Skeletal muscle cell (primary cell): ENCODE measurements at places on chromosomes 12 and 14.

GRCh38 chr14:37608649-37609048, 13.2 kb downstream of the TTC6 start:
- no peak for DNase-seq

DNA sequence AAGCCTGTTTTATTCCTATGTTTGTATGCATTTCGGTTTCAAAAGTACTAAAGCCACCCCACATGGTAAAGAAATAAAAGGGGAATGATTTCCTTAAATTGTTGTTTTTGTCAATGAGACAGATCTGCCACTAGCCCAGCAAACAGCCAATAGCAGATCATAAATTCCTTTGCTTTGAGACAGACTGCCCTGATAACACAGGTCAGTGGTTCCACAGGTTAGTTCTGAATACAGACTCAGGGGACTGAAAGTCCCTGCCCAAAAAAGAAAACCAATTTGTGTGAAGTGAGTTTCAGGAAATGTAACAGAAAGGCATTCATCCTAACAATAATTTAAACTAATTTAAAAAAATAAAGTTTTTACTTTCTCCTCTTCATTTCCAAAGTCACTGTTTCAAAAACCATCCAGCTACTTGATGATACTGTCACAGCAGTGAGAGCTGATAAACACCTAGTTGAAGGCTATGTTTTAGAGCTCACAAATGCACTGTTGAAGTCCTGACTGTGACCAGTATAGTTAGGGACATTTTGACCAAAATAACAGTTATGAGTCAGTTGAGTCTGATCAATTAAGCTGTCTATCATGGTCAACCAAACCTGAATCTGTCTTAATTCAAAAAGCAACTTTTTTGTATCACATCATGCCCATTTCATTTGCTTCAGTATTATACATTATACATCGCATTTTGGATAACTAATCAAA, 77.7 kb downstream of the LGR5 start:
- no peak for DNase-seq

DNA sequence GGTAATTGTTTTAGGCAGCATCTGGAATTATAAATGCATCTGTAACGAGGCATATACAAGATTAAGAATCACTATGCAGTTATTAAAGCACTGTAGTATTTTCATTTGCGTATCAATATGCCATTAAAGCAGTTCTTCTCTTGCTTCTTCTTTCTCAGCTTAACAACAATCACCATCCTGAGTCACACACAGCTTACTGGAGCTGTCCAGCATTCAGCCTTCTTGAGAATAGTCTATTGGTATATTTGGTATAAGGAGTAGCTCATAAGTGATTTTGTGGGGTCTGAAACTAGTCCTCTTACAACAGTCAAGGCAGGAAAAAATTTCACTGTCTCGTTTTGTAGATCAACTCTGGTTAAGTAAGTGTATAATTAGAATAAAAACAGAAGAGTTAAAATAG, 523.0 kb upstream of the FOXG1 start:
- DNase-seq: no peak

- DNase-seq: no peak
These were observed 57.4 kb downstream of the TESC start for GRCh38 chr12:117041798-117042170.

DNA sequence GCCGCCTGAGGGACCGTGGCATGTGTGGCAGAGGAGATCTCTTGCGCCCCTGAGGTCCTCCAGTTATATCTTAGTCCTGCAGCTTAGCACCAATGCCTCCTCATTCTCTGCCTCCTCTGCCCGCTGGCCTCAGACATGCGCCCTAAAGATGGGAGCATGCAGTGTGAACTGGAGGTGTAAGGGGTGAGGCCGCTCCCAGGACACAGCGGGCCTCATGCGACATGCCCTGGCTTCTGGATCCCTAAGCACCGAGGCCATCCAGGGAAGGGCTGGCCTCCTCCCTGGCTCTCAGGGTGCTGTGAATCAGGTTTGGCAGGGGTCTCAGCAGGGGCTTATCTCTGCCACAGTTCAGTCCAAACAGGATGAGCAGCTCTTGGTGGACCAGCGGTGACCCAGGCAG, 86.9 kb downstream of the CACNA1C start:
- no peak for DNase-seq

GRCh38 chr12:82015623-82016347, 256.6 kb upstream of the PPFIA2 start:
- no peak for DNase-seq
